ENCODE measurements at places on chromosomes 1 and 21.

DNA sequence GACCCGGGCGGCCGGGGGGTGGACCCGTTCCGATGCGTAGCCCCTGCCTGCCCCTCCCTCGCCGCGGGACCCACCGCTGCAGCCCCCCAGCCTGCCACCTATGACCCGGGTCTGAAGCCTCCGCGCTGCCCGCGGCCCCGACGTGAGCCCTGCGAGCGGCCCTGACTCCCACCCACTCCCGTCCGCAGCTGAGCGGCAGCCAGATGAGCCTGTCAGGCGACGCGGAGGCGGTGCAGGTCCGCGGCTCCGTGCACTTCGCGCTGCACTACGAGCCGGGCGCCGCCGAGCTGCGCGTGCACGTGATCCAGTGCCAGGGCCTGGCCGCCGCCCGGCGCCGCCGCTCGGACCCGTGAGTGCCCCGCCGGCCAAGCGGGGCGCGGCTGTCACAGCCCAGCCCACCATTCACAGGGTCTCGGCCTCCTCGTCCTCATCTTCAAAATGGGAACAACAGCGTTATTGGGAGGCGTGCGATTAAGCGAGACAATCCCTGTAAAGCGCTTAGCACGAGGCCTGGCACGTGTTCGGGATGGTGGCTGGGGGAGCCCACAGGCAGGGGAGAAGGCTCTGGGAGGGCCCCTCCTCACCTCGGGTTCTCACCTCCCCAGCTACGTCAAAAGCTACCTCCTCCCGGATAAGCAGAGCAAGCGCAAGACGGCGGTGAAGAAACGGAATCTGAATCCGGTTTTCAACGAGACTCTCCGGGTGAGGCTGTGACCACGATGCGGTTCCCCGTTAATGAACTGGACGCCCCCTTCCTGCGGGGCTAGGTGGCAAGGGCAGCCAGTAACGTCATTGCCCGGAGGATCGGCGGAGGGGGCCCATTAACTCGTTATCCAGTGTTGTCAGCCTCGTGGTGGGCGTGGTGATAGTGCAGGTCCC, 8.2 kb downstream of the SYTL1 start:
- DNase-seq, result no peak

DNA sequence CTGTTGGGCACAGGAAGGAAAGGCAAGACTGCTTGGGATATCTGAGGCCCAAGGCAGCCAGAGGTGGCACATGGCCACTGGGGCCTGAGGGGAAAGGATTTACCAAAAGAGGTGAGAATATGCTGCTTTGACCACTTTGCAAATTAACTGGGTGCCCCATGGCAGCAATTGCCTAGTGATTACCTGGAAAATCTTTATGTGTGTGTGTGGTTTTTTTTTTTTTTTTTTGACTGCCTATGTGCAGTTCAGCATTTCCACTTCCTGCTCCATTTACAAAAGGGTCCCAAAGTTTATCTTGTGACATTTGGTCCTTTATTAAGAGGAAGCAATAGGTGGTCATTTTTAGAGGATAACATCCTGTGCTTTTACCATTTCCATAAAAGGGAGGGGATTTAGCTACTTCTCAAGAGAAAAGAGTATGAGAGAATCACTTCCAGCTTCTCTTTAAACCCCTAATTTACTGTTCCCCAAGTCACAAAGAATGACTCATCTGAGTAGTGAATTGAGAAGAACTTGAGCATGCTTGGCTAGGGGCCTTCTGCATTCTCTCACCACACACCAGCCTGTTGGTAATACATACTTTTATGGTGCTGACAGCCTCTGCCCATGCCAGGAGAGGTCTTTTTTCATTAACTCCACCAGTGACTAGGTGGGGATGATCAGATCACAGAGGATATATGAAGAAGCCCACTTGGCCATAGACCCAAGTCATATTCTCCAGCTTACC, 52.1 kb downstream of the SYDE2 start:
- no peak for DNase-seq

- DNase-seq, result no peak
Measured at GRCh38 chr1:16026723-16027484, 5.1 kb downstream of the CLCNKA start.

DNA sequence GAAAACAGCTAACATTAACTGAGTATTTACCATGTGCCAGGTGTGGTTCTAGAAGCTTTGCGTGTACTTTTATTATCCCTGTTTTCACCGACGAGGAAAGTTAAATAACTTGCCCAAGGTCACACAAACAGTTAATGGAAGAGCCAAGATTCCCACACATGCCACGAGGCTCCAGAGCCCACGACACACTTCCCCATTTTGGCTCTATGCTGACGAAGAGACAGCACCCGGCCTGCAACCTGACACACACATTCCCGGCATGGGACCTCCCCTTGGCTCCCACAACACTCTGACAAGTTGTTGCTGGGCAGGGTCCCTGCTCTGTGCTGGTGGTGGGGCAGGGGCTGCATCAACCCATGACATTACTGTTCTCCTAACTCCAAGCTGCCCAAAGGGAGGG, 52.8 kb downstream of the RAP1GAP start:
- DNase-seq, result no peak

- no peak for DNase-seq
Measured at GRCh38 chr1:234154320-234155251, 218.7 kb upstream of the COA6 start.

GRCh38 chr1:29657816-29658215, 421.5 kb downstream of the PTPRU start:
- DNase-seq, result no peak

DNA sequence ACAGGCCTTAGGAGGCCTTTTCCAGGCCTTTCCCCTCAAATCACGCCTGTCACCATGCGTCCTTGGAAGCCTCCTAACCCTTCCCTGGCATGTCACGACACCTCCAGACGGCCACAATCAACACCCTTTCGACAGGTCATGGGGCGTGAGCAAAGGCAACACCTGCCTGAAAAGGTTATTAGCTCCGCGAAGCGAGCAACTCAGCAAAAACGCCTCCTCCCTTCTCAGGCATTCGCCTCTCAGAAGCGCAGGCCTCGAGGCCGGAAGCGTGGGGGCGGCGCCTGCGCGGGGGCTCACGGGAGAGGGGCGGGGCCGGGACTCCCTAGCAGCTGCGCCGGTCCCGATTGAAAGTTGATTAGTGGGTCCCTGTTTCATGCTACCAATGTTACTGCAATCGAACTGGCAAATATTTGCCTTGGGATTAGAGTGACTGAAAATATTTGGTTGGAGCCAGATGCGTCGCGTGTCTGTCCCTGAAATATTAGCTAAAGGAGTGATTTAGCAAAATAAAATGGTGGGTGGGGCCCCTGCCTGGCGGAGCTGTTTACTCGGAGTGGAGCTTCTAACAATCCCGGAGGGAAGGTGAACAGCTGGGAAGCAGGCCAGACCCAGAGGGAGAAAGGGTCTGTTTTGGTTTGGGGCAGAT, 44.9 kb downstream of the GFI1 start:
- DNase-seq, result no peak

DNA sequence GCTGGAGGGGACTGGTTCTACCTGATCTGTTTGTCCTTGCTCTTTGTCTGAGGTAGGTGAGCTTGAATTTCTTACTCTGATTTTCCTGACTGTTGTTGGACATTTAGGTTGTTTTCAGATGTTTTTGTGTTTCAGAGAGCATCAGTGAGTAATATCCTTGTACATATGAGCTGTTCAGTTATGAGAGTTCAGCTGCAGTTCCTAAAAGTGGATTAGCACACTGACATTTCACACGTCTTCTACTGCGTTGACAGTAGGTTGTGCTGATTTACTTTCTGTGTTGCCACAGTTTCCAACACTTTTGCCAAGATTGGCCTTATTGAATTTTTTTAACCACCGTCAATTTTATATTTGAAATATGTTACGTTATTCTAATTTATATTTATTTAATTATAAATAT, 27.7 kb downstream of the CXADR start:
- no peak for DNase-seq

- DNase-seq, result no peak
Measured at GRCh38 chr1:81160696-81161095, 640.0 kb upstream of the ADGRL2 start.

GRCh38 chr1:48236716-48237470, 14.4 kb downstream of the SLC5A9 start:
- DNase-seq, result no peak

- DNase-seq, result no peak
Measured at GRCh38 chr1:179053486-179053885, 27.8 kb downstream of the FAM20B start.

- DNase-seq, result no peak
Measured at GRCh38 chr1:62237950-62238374, 43.3 kb downstream of the L1TD1 start.

DNA sequence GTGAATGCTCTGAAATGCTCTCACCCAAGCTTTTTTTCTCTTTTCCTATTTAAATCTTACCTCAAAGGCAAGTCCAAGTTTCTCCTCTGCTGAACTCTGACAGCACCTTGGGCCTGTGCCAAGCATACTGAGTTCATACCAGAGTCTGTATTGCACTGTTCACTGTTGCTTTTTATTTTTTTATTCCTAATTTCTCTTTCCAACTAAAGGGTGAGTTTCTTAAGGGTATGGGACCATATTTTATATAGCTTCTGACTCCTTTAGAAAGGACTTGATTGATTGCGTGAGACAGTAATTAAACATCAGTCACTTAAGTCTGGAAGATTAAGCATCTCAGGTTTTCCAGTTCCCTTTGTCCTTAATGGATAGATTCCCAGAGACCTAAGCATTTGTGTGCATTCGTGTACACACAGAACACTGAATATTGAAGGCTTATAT, 69.9 kb downstream of the CACHD1 start:
- DNase-seq, result no peak

DNA sequence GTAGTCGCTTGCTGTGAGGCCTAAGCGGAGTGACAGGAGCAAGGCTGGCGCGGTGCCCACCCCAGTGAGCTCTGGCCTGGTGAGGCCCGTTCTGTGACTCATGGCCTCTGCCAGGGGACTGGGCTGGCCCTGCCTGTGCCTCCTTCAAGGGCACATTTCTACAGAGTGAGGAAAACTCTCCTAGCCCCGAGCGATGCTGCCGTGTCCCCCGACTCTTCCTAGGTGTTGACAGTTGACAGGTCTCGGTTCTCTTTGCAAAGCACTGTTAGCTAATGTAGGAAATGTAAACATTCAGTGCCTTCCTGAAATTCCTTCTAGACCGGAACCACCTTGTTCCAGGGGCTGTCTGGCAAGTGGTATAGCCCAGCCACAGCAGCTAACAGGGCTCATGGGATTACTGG, 43.9 kb downstream of the ABCG1 start:
- no peak for DNase-seq

DNA sequence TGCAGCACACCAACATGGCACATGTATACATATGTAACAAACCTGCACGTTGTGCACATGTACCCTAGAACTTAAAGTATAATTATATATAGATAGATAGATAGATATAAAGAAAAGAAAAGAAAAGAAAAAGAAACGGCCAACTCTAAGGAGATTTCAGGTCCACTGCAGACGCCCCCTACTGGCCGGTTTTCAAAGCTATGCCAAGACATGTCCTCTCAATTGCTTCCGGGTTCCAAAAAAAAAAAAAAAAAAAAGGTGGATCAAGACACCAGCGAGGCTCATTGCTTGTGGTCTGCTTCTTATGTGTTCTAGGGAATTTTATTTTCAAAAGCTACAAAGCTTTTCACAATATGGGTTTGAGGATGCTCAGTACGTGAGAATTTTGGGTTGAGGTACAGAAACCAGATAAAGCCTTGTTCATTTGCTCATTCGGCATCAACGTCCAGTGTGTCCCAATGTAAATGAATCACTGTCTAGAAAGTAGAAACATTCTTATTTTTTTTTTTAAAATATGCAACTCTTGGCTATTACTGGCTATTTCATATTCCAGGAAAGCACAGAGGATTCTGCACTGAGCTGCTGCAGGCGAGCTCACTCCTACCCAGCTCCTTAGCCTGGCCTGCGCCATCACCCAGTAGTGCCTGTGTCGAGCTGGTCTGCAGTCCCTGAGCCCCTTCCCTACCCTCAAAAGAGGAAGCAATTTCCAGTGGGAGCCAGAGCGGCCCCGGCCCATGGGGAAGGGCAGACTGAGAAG, 643.0 kb downstream of the KIF26B start:
- no peak for DNase-seq

- no peak for DNase-seq
Measured at GRCh38 chr1:94039871-94040569, 80.9 kb downstream of the ABCA4 start.

GRCh38 chr21:39641827-39642450, 29.2 kb downstream of the B3GALT5 start:
- no peak for DNase-seq

- DNase-seq, result no peak
Measured at GRCh38 chr1:212498283-212499040, 65.7 kb downstream of the NENF start.

GRCh38 chr1:232873412-232873811, 68.2 kb downstream of the MAP10 start:
- DNase-seq, result no peak

DNA sequence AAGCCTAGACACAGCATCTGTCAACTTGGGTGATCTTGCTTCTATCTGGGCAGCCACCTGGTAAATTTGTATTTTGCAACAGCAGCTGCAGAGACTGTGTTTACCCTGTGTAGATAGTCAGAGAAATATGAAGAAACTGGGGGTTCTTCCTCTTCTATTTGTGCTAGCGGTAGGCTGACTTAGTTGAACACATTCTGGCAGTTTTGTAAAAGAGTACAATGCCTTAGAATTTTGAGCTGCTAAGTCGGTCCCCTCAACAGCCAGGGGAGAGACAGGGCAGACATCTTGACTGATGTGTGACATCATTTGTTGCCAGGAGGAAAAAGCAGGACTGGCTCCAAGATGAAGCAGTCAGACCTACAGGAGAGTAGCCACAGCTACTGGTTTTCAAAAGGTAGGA, 53.7 kb downstream of the KCNJ6 start:
- DNase-seq, result no peak

- no peak for DNase-seq
Measured at GRCh38 chr1:33446590-33446989, 15.7 kb upstream of the PHC2 start.

- no peak for DNase-seq
Measured at GRCh38 chr1:15738416-15739113, 2.5 kb downstream of the SLC25A34 start.

DNA sequence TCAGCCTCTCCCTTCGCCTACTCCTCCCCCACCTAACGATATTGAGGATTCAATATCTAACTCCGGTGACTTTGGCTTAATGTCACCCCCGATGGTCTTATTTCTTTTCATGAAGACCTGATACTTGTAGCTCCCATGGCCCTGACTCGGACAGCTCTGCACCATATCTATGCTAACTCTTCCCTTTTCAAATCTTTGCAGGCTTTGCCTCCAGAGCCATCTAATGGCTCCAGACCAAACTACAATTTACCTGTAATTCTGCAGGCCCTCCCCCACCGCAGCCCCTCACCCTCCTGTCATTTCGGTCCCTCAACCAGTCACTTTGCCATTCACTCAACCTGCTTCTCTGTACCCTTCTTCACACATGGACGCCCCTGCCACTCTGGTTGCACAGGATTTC, 7.9 kb upstream of the GSTM5 start:
- DNase-seq, result no peak

- DNase-seq, result no peak
Measured at GRCh38 chr1:169113613-169114119, 7.2 kb downstream of the ATP1B1 start.

GRCh38 chr1:37793773-37794371, at the start of gene MANEAL:
Gene MANEAL (plus strand): TSS chr1:37793847. CDS start chr1:37794183, 336 bp downstream.
- no peak for DNase-seq

- DNase-seq, result no peak
Measured at GRCh38 chr1:186511761-186512637, 51.1 kb upstream of the PDC start.

Data from urinary bladder (tissue), 4 donors.